ENCODE measurements at places on chromosomes 7 and 10.

DNA sequence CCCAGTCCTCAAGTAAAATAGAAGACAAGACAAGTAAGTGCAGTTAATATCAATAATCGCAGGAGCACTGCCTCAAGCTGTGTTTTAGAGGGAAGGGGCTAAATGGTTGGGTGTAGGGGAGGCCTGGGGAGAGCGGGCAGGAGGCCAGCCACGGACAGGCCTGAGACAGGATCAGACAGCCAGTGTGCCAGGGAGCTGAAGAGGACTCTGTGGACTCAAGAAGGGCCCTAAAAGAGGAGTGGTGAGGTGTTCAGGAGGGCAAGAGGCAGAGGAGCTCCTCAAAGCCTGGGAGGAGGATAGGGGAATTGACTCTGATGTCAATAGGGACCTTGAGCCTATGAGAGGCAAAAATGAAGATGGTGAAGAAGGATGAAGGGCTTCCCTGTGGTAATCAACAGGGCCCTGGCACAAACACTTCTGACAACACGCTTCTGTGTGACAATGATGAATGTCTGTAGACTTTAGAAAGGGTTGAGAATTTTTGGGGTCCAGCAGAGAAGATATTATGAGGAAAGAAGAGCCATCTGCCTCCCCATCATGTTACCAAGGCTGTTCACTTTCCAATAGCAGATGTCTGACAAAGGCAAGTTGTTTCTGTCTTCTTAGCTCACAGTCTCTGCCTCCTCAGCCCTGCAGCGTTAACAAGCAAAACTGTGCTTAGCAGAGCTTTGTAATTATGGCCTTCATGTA, 2.4 kb upstream of the PTPRE start:
- DNase-seq = no peak

DNA sequence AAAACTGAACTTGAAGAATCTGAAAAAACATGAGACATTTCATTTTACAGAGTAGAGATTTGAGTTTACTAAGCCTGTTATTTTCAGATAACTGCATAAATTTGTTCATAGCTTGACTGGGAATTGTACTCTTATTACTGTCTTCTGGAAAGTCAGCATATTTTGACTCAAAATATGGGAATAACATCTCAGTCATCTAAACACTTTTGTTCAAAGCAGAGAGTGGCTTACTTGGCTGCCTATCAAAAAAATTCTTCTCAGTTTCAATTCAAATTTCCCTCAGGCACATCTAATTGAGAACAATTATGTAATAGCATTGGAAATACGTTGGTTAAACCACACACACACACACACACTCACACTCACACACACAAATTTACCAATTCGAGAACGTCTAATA, 384.6 kb downstream of the ARL4A start:
- no peak for DNase-seq

DNA sequence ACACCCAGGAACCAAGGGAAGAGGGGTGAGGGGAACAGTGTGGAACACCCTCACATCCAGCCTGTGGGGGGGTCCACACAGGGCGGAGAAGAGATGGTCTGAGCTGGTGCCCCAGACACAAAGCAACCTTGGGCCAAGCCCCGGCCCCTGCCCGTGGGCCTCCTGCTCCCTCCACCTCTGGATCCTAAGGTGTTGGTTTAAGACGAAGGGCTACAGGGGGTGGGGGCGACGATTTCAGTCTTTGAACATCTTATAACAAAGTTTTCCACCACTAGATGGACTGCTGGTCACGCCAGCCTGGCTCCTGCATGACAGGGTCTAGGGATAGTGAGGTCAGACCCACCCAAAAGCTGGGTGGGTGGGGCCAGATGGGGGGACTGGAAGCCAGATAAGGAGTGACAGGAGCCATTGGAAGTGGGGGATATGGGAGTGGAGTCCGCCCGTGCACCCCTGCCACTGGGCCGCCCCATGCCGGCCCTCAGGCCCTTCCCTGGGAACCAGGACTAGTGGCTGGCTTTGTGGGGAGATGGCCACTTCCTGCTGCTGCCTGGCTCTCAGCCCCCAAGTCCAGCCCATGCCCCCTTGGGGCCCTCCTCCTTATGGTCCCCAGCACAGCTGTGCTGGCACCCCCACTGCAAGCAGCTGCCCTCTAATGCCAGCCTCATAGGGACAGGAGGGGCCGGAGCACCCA, 98.4 kb downstream of the RGS10 start:
- no peak for DNase-seq

DNA sequence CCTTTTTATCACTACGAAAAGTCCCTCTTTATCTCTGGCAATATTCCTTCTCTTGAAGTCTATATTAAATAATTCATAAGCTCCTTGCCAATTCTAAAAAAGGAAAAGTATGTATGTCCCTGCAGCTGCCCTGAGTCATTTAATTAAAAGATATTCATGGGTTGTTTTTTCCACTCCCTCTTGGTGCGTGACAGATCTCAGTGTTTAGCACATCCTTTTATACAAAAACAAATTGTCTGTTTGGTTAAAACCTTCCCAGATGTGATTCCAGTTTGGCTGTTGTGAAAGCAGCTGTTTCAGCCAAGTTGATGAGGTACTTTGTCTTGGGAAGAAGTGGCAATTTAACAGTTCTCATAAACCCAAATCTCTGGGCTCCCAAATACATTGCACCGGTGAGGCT, 33.8 kb upstream of the PRLHR start:
- DNase-seq = no peak

DNA sequence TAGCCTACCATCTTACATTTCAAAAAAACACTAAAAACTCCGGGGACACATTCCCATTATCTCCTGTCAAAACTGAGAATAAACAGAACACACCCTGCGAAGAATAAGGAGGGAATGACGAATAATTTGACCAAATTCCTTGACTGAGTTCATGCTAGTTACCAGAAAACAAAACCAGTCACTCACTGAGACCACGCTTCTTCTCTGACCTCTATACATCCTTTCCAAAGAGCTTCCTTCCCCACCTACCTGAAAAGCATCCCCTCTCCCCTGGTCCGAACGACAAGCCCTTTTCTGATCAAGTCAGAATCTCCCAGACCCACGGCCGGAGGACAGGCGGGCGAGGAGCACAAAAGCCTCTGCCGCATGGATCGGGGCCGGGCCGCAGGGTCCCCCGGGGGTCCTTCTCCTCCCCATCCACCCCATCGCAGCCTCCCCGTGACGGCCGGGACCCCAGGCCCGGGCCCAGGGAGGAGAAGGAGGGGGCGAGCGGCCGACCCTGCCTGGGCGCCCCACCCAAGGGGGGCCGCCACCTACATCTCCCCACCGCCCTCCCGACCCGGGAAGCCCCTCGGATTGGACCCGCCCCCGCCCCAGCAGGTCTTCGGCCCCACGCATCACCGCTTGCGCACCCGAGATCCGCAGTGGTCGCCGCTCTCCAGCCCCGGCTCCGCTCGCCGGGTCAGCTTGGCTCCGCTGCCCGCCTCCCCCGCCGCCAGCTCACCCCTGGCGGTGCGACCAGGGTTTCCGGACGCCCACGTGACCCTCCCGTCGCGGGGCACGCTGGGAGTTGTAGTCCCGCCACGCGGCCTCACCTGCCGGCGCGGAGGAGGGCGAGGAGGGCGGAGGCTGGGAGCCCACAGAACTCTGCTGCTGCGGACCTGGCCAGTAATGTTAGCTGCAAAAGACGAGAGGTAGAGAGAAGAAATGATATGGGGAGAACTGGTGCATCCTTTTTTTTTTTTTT, at the start of gene SLC37A3:
Gene SLC37A3 (minus strand): TSS at position 747 of the 967 bp plus-strand sequence. CDS start 16,004 bp downstream, outside the sequence.
- DNase-seq = peak; percentile 75

DNA sequence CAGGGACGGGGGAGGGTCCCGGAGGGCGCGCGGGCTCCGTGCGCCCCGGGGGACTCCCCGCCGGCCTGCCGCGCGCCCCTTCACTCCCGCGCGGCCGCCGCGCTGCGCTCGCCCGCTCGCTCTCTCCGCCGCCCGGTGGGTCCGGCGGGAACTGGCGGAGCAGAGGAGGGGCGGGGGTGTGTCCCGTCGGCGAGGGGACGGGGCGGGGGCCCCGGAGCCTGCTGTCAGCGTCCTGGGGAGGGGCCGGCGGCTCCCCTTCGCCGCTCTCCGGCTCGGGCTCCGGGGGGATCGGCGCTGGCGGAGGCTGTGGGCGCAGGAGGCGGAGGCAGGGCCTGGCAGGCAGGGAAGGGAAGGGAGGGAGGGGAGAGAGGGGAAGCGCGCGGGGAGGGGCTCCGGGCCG, at the start of gene SH3PXD2A:
Gene SH3PXD2A (minus strand): TSS at position 153 of the 400 bp plus-strand sequence. CDS start 310 bp downstream, outside the sequence.
- peak; percentile 70 for DNase-seq
